ENCODE measurements at places on chromosomes 7 and 10.

GRCh38 chr10:30893208-30893607, 138.5 kb downstream of the ZNF438 start:
- no peak for DNase-seq

DNA sequence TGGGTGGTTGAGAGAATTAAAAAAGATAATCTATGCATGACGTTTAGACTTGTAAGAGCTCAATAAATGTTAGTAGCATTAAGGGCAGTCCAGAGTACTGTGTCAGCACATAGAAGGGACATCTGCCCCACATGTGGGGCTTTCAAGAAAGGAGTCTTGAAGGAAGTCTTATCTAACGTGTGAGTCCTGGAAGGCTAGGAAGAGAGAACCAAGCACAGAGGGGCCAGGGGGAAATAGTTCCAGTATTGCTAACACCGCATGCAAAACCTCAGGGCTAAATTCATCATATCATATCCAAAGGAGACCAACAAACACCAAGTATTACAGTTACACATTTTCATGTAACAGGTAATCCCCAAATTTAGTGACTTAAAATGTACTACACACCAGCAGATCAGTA, 122.7 kb downstream of the AOAH start:
- DNase-seq = peak; percentile 65

DNA sequence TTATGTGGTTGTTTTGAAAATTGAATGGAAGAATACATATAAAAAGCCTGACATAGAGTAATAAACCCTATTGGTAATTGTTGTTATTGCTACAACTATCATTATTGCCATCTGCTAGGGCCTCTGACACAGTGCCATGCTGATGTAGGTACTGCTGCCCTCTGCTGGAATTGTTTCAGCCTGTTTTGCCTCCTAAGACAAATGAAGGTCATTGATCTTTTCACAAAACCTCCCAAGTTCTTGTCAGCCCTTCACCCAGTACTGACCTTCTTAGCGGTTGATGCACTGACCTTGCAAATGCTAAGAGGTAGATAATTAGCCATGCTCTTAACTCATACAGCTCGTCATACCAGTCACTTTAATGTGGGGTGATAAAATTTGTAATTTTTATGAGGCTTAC, 975.2 kb downstream of the SORCS1 start:
- DNase-seq = peak; percentile 17

GRCh38 chr10:70866424-70866823, 21.9 kb downstream of the PCBD1 start:
- DNase-seq = no peak

- peak; percentile 67 for DNase-seq
Measured at GRCh38 chr7:36986948-36987724, 262.8 kb upstream of the AOAH start.

DNA sequence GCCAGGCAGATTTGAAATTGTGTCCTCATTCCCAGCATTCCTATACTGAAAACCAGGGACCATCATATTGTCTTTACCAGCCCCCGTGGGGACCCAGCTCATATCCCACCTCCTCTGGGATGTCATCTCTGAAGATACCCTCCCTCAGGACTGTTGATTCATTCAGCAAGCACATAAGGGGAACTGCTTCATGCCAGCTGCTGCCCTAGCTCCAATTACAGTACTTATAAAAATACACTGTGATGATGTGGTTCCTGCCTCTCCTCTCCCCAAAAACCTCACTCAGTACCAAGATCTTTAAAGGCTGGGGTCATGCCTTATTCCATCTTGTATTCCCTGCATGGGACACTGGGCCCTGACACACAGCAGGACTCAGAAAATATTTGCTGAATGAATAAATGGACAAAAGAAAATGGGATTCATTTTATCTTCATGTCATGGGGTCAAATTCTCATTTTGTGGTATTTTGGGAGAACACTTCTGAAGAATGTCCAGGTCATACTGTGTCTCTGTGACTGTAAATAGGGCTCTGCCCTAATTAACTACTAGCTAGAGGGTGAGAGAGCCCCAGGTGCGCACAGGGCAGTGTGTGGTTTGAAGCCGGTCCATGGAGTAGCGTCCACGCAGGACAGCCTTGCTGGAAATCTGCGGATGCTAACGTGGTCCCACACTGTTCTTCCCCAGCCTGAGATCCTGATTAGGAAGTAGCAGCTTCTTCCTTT, 29.0 kb upstream of the DAGLB start:
- no peak for DNase-seq

- no peak for DNase-seq
Measured at GRCh38 chr7:20963556-20964280, 177.0 kb upstream of the SP8 start.

GRCh38 chr7:155263051-155263450, 34.6 kb upstream of the INSIG1 start:
- DNase-seq = no peak

DNA sequence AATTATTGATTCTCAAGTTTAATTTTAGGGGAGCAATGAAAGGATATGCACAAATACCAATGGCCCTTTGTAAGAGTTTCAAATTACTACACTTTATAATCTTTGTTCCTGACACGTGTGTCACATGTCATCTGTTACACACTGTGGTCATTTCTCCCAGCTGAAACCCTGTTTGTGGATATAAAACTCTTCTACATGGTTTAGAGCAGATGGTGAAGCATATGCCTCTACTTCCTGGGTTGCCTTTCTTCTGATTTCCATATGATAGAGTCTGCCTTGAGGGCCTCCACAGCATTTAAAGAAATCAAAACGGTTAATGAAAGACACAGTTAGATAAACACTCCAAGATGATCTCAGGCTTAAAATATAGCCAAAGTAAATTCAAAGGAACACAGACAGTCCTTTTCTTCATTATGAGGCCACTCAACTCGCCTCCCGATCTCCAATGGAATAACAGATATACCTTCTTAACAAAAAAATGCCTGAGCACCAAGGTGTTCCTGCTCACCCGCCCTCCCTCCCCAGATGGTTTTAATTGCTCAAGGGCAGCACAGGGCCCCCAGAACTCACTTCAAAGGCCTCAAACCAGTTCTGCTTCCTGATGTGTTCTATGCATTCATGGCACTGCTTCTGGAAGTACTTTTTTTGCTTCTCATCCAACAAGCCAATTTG, 75.0 kb downstream of the CPVL start:
- DNase-seq = no peak

DNA sequence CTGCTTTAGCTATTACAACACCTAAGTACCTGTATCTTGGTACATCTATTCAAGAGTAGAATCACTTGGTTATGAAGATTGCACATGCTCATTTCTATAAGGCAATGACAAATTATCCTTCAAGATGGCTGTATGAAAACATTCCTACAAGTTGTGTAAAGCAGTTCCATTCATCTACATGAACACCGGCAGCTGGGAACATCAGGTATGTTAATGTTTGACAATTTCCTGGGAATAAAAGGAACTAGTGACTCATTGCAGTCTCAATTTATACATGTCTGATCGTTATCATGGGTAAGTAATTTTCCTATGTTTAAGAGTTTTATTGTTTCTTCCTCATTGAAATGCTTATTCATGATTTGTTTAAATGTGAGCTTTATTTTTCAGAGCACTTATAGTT, 203.2 kb upstream of the SEMA3E start:
- DNase-seq = no peak

GRCh38 chr10:12473491-12473890, 124.1 kb downstream of the CAMK1D start:
- no peak for DNase-seq

- no peak for DNase-seq
Measured at GRCh38 chr7:70696201-70696754, 435.7 kb upstream of the GALNT17 start.

DNA sequence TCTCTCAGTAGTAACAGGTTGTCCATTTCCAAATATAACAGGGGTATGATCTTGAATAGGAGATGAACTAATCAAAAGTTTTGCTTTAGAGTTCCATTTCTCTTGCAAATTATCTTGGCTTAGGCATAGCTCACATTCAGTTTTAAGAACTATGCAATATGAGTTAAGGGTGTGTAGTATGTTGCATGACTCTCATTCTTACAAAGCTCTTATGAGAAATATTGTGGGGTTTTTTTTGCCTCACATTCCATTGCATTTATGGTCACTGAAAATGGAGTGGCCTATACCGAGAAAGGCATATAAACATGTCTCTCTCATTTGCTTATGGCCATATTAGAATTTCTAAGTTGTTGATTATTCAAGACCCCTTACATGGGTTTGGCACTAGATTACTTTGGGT, 48.5 kb upstream of the LAMB1 start:
- no peak for DNase-seq

DNA sequence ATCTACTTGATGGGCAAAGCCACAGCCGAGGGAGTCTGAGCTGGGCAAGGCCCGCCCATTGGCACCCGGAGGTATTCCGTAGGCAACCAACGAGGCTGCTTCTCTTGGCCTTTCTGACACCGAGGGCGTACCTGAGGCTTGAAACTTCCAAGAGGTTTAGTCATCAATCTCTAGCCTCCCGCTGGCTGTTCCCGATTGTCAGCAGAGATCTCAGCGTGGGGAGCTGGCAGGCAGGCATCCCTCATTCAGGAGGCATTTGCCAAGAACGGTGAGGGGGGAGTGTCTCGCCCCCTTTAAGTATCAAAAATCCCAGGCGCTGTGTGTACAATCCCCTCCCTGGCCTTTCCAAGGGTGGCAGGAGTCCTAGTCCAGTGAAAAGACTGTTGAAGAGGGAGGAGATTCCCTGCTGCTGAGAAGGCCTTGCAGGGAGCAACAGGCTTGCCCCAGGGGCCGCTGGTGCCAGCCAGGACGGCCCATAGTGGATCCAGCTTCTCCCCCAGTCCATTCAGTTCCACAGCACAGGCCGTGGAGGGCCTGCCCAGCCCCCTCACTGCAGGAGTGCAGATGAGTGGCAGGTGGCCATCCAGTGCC, 39.7 kb downstream of the OAT start:
- DNase-seq = no peak

DNA sequence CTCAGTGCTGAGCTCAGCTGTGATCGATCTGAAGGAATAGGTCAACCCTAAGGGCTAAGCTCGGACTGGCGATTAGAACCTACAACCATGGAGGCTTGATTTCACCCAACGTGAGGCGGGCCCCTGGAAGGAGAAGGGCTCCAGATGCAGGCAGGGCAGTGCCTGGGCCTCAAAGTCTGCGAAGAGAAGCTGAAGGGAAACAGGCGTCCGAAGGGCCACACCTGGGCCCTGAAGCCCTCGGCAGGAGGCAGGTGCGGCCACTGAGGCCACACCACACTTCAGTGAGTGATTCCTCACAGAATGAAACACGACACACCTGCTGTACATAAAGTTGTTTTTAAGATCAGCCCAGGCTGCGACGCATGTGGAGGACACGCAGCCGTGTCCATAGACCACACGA, 198.7 kb downstream of the PTPRN2 start:
- no peak for DNase-seq

DNA sequence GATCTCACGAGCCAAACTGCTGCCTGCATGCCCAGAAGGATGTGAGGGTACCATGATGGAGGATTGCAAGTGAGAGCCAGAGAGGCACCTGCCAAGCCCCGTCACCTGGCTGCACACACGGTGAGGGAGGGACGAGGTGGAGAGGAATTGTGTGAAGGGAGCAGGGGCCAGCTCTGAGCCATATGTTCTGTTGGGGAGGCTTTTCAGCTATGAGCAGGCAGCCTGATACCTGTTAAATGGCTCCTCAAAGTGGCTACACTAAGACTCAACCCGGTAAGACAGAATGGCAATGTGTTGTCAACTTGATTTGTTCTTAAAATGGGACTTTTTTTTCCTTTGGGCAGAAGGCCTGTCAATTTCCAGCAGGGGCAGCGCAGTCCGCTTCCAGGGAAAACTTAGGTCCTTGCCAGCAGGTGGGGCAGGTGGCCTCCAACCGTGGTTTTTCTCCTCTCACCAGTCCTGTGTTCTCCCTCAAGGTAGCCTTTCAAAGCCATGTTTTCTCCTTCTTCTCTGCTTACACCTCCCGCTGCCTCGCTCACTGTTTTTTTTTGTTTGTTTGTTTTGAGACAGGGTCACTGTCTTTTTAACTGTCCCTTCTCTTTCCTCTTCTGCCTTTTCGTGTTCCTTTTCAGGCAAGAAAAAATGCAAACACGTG, 57.7 kb upstream of the ZNRF2 start:
- no peak for DNase-seq

- DNase-seq = no peak
Measured at GRCh38 chr7:88040694-88041093, 106.6 kb downstream of the ADAM22 start.

DNA sequence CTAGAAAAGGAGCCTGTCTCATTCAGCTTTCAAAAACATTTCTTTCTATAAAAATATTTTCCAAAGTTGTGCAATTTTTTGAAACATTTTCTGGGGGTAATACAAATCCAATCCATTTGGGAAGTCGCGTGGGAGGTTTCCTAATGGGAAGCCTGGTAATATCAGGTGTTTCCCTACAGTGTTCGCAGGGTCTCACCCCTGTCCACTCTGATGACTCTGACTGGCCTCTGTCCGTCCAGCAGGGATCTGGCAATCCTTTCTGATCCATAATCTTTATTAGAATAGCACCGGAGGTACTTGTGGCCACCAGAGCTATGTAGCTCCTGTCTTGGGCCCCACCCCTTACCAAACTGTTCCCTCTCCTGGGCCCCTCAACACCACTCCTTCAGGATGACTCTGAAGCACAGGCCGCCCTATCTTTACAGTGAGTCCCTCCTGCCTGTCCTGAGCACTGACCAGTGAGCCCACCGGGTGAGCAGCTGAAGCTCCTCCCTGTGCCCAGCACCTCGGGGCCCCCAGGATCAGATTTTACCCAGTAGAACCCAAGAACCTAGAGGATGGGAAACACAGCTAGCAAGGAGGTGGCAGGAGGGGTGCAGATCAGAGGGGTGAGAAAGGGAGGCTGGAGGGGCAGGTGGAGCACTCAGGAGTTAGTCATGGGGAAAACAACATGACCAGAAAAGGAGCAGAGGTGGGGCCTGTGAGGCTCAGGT, 84.8 kb downstream of the PTPRE start:
- DNase-seq = peak; percentile 28

GRCh38 chr7:103093429-103093828, 18.5 kb downstream of the ARMC10 start:
- DNase-seq = no peak

DNA sequence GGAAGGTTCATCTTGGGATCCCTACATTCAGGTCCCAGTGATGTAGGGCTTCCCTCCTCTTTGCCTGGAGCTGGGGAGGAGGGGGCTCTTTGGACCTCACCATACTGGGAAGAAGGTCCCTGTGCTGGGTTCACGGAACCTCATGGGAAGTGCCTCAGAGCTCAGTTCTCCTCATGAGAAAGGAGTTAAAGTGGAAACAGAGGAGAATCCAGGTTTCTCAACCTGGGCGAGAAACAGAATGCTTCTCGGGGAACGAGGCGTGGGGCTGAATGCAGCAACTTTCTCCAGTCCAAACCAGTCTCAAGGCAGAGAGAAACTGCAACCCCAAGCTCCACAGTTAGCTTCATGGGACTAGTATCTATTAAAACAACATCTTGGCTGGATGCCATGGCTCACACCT, 382.7 kb upstream of the FOXK1 start:
- DNase-seq = no peak

GRCh38 chr10:31352436-31353226, 33.6 kb downstream of the ZEB1 start:
- DNase-seq = peak; percentile 24

GRCh38 chr10:3217853-3218252, 45.3 kb upstream of the PITRM1 start:
- DNase-seq = no peak
